Hindlimb muscle (tissue), 1 donor: ENCODE measurements at places on chromosomes 13 and 19. TPM values are rescaled to one million over a fixed set of nuclear protein-coding genes. Genes with fewer than 3 reads are reported as not detected.

DNA sequence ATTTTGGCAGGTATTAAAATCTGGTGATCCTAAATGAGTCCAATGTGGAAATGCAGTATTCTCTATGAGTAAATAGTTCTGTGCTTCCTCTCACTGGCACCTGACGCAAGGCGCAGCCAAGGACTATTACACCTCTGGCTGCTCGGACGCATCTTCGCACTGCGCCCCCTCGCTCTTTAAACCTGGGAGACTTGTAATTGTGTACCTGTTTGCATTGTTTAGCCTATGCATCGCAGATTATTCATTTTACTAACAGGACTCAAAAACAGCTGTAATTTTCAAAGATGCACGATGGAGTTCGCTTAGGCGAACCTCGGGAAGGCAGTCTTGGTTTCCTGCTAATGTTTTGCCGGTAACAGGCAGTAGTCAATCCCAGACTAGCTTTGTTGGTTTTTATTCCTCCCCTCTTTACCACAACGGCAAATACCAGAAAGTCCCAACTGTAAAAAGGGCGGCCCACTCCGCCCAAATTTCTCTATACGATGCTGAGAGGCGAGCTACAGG lies 113.2 kb downstream of the KCNRG start:
- DNase-seq, result no peak

GRCh38 chr19:29495901-29496441 lies 29.8 kb upstream of the VSTM2B start:
- no peak for DNase-seq

DNA sequence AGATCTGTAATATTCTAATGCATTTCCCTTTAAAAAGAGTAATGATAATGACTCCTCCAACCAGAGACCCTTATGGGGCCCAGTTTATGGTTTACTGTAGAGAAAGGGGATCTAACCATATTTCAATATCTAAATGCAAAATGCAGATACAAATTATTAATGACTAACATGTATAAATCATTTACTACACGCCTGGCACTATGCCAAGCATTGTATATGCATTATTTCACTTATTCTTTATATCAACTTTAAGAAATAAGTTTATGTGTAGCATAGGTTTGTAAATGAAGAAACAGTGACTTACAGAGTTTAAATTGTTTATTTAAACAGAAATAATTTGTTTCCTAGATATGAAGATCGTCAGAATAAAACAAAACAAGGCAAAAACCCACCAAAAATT lies 86.2 kb upstream of the SCEL start:
- DNase-seq, result no peak

GRCh38 chr13:38661010-38661675 lies 25.7 kb upstream of the FREM2 start:
- DNase-seq, result no peak

DNA sequence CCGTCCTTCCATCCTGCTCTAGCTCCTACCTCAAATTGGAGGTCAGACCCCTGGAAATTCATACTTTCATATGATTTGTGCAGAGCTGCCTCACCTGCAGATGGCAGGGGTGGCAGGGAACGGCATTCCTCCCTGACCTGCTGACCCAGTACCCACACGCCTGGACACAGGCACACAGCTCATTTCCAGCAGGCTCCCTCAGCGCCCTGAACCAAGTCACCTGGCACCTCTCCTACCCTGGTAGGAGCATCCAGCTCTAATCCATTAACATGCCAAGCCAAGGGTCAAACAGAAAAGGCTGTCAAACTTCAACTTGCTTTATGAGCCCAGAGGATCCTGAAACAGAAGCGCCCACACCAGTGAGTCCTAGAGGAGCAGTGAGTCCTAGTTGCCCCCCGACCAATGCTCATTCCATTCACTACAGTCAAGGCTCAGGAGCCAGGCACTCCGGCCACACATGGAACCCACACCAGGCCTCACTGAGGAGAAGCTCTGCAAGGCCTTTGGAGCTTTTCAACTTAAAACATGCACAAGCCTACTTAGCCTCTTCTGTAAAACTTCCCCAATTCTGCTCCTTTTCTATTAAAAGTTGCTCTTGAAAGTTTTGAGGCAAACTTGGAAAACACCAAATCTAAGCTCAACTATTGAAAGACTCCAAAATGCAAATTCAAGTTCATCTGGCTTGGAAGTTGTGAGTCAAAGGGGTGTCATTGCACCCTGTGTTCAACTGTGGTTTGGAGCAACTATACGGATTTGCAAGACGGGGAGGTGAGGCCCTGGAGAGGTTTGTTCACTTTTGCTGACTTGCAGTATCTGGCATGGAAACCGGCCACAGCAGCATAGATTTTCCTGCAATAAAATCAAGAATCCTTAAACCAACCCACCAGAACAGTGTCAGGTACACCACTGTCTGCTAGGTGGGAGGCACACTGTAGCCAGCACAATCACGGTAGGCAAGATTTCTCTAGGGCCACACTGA lies 96.7 kb downstream of the CRYL1 start:
- no peak for DNase-seq

GRCh38 chr13:21557995-21558394 lies 46.0 kb downstream of the MICU2 start:
- DNase-seq, result no peak

The REX1BD gene
- polyA plus RNA-seq, result 32.7 TPM

The C1QTNF9 gene
- 8.7 TPM for polyA plus RNA-seq

The NPAS1 gene
- polyA plus RNA-seq, result 7.0 TPM
